ENCODE measurements at places on chromosomes 3 and 15.
A peak's percentile ranks its signal among the peaks of the same experiment; 100 is the strongest.

DNA sequence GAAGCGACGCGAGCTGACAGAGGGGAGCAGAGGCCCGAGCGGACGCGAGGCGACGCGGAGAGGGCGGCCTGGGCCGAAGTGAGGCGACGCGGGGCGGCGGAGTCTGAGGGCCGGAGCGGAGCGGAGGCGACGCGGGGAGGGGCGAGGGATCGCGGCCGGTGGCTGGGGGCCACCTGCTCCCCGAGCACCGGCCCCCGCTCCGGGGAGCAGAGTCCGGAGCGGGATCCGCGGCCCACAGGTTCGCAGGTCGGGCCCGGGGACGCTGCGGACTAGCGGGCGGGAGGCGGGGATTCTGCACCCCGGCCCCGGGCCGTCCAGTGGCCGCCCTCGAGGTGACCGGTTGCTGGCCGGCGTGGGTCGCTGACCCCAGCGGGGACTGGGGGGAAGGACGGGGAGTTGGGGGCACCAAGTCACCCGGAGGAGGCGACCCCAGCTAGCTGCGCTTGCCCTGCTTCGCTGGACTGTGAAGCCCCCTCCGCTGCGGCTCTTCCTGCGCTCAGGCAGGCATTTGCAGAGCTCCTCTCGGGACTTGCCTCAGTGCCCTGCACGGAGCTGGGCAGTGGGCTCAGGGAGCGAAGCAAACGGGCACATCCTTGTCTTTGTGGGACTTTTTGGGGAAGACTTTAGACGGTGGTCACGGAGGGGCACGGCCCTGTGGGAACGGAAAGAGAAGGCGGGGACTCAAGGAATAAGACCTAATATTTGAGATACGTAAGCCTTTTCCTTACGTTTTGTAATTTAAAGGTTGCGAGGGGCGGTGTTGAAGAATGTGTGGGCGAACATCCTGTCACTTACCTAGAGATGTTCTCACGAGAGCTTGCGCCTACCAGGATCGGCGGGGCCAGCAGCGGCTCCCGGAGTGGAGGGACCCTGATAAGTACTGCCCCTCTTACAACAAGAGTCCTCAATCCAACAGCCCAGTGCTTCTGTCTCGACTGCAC, 566 bp downstream of the HMCES start:
- DNase-seq: peak; percentile 14

DNA sequence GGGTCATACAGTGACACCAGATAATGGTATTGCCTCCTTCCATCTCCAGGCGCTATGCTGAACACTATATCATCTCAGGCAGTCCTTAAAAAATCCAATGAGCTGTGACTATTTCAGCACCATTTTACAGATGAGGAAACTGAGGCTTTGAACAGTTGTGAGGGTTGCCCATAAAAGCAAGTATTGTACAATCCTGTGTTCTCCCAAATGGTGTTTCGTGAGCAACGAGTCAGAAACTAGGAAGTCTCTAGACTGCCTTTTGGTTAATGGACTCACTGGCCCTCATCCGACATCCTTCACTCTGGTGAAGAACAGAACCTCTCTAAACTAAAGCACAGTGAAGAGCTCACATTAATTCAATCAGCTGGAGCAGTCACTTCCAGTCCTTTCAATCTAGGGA, 61.8 kb downstream of the ATP8B4 start:
- no peak for DNase-seq

DNA sequence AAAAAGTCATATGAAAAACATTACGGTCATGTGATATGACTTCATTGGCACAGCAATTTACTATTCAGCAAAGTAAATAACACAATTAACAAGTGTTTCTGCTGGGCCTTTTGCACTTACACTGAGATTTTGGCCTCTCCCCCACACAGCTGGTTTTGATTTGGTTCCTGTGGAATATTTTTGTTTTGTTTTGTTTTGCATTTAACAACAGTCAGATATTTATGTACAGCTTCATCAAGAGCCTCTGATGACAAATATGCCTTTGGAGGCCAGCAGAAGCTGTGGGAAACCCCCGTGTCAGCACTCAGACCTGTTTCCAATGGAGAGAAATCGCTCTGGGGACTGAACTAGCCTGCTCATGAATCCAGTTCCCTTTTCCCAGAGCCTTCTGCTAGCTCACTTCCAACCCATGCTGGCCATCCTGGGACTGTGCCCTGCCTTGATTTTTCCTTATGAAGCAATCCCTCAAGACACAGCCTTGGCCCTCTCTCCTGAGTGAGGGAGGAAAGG, 161.9 kb downstream of the ATG7 start:
- no peak for DNase-seq

- no peak for DNase-seq
Observed at GRCh38 chr15:95277266-95277665, 1045.9 kb downstream of the MCTP2 start.

All from activated CD8-positive, alpha-beta memory T cell treated with anti-CD3 and anti-CD28 coated beads for 1 hour (primary cell).